ENCODE measurements at places on chromosomes 7 and 10.

GRCh38 chr7:78022165-78022564 is 223.6 kb downstream of the PHTF2 start:
- no peak for DNase-seq

DNA sequence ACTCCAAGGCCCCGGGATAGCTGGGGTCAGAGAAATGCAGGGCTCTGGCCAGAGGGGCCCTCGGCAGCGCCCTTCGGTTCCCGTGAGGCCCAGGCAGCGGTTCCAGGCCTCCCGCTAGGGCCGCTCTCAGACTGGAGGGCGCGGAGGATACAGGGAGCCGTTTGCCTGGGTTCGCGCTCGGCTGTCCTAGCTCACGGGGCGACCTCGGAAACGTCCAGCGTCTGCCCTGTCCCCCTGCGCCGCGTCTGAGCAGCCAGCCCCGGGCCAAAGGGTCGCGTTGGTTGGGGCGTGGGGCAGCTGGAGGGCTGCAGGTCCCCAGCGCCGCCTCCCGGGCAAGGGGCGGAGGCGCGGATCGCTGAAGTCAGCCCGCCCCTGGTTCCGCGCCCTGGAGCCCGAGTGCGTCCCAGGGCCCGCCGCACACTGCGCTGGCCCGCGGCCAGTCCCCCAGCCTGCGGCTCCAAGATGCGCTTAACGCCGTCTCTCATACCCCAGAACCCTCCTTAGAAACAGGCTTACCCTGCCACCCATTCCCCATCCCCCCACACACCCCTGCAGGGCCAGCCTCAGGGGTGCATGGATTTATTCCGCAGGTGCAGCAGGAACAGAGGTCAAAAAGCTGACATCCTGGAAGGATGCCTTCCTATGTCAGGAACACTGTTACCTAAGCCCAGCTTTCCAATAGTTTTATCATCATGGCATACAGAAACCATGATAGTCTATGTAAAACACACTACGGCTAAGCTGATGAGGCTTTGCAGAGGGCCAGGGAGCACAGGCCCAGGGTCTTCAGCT is 22.1 kb upstream of the OPN4 start:
- DNase-seq: no peak

GRCh38 chr7:112869111-112869774 is 79.0 kb upstream of the TMEM168 start:
- DNase-seq: no peak

- DNase-seq: no peak
Measured at GRCh38 chr10:133359554-133359971, 1.7 kb upstream of the FUOM start.

- no peak for DNase-seq
Measured at GRCh38 chr7:24597014-24597413, 23.8 kb downstream of the PALS2 start.

DNA sequence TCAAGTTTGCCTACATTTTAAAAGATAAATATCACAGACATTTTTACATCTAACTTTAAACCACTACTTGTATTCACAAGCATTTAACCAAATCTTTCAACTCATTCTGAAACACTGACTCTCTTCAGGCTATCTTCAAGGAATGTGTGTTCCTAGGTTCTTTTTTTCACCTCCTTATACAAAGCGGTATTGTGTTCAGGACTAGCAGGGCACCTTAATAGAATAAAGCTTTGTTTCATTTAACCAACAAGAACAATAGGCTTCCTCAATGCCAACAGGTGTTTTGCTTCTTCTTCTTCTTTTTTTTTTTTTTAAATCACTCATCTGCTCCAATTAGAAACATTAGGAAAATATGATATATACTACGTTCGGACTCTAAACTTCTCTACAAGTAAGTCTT is 212.9 kb upstream of the SEMA3E start:
- DNase-seq: no peak

GRCh38 chr10:123194056-123194455 is 39.9 kb downstream of the BUB3 start:
- DNase-seq: no peak

- DNase-seq: no peak
Measured at GRCh38 chr7:30254248-30254647, 30.1 kb upstream of the ZNRF2 start.

- no peak for DNase-seq
Measured at GRCh38 chr7:34155220-34155908, 250.0 kb downstream of the BMPER start.

DNA sequence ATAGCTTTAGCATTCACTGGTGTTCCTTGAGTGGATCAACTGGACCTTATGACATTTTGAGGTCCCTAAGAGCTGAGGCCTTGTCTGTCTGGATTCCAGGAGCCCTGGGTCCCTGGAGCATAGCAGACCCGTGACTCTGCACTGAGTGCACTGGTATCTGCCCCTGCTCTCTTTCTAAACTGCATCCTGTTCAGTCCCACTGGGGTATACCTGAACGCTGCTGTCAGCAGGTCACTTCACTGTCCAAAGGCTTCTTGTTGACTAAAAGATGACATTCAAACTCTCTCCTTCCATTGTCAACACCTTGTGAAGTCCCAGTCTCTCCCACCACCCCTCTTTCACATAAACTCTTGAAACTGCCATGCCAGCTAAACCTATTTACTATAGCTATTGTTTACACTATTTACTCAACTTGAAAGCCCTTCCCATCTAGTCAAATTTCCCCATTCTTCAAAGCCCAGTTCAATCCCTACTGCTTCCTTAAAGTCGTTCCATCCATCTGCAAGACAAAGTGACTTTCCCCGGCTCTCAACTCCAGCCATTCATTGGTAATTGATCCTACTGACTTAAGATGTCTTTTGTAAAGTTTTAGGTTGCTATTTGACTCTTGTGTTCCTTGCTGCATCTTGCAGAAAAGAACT is 523.3 kb downstream of the KCNMA1 start:
- no peak for DNase-seq

GRCh38 chr10:71611131-71611530 is 108.4 kb downstream of the C10orf105 start:
- no peak for DNase-seq

All from cortex of kidney (tissue), 1 donor.